ENCODE measurements at places on chromosomes 12 and 14.

- no peak for DNase-seq
These were observed 136.0 kb downstream of the ADGRD1 start for GRCh38 chr12:131089531-131090273.

DNA sequence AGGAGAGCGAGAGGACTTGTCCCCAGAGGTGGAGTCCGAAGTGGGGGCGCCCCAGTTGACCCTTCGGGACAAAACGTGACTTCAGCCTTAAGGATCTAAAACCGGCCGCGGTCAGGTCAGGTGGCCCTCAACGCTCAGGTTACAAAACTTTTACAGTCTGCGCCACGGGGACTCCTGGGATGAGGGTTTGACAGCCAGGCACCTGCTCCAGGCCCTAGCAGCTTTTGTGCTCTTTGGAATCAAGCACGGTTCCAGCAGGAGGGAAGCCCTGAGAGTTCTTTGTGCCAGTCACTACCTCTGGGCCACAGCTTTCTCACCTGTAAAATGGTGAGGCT is 337 bp downstream of the ZC2HC1C start:
- DNase-seq = no peak

DNA sequence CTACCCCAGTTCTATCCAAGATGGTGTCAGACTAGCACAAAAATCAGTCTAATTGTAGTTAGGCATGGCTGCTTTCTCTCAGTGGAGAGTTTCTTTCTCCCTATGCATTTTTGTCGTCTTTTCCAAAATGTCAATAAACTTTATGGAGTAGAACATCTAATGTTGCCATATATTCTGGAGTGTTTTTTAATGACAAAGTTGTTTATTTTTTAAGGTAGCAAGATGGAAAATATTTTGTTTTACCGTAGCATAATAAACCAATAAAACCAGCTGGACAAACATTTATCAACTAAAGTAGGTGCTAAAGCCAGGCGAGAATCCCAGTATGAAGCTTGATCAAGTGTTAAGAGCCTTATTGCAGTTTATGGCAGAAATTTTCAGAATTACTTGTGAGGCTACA is 146.3 kb downstream of the TMTC2 start:
- no peak for DNase-seq

DNA sequence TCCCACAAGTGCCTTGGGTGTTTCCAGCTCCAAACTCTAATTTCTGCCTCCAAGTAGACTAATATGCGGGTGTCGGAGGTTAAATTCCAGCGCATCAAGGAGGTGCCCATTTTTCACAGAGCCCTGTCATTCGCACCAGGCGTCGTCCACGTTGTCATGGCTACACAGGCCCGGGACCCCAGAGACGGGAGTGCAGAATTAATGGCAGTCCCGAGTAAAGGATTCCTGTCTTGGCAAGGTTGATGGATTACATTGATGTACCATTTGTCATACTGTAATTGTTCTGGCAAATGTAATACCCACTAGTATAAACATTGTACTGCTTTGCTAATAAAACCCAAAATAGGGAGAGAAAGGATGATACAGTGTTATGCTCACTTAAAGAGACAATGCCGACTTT is 222.9 kb upstream of the MYL2 start:
- no peak for DNase-seq

DNA sequence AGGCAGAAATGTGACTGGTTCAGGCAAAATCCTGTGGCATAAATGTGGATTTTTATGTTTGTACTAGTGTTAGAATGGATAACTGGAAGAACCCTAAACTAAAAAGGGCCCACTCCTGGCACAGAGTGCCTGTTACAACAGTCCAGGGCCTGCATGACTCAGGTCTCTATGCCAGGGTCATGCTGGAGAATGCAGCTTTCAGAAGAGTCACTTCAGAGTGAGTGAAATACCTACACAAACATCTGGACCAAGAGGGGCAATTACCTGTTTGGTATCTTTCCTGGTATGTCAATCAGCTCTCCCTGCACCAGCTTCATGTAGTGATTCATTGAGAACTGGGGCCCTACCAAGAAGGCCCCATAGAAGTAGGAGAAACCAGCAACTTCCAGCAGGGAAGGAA is 10.0 kb downstream of the EMG1 start:
- no peak for DNase-seq

- no peak for DNase-seq
These were observed 1.2 kb downstream of the FLRT2 start for GRCh38 chr14:85531141-85531586.

- no peak for DNase-seq
These were observed 472.6 kb downstream of the SNAPC1 start for GRCh38 chr14:62234849-62235248.

- DNase-seq = no peak
These were observed 35.6 kb upstream of the ANKS1B start for GRCh38 chr12:100020370-100020769.

DNA sequence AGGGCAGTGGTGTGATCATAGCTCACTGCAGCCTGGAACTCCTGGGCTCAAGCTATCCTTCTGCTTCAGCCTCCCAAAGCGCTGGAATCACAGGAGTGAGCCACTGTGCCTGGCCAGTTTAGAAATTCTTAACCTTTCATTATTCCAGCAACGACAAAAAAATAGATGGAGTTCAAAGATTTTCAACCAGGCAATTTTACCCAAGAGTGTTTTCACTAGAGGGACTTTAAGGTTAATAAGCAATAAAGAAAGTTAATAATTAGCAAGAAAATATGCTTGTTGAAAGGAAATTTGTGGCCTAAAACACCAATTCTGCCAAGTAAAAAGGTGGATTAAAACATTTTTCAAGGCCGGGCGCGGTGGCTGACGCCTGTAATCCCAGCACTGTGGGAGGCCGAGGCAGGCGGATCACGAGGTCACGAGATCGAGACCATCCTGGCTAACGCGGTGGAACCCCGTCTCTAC is 14.8 kb downstream of the CDKL1 start:
- DNase-seq = no peak

DNA sequence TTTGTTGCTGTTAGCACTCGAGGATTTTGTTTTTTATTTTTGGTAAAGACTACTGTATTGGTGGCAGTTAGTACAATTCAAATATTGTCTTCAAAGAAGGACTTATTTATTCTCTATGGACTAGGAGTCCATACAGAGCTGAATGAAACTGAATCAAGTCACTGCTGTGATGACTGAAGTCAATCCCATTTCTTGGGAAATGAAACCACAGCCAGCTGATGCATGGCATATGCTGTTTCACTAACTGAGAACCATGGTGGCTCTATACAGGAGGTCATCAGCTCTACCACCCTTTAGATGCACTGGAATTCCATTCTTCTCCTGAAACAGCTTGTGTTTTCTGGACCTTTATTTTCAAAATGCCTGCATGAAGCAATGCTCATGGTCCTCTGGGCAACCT is 22.2 kb downstream of the VTI1B start:
- DNase-seq = no peak

DNA sequence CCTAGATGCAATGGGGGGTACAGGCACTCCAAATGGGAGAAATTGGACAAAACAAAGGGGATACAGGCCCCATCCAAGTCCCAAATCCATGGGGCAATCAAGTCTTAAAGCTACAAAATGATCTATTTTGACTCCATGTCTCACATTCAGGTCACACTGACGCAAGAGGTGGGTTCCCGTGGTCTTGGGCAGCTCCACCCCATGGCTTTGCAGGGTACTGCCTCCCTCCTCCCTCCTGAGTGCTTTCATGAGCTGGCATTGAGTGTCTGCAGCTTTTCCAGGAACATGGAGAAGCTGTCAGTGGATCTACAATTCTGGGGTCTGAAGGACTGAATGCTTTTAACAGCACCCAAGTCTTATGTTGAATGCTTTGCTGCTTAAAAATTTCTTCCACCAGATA is 274.5 kb upstream of the LRIG3 start:
- DNase-seq = no peak

DNA sequence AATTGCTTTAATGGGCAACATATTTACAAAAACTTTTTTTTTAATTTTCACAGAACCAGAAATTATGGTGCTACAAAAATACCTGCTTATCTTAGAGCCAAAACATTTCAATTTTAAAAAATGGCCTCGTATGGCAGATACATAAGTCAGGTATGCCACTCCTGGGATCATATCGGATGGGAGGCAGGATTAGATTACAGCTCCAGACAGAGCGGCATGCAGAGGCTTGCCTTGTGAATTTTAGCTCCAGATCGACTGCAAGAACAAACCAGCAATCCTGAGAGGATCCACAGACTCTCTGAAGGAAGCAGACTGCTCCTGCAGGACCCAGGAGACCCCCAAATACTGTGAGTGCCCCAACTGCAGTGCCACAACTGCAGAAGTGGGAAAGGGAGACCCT is 169.3 kb upstream of the AMIGO2 start:
- DNase-seq = no peak

- no peak for DNase-seq
These were observed 7.3 kb downstream of the PHB2 start for GRCh38 chr12:6963016-6963731.

- no peak for DNase-seq
These were observed 144.5 kb upstream of the SLC38A2 start for GRCh38 chr12:46516933-46517578.

DNA sequence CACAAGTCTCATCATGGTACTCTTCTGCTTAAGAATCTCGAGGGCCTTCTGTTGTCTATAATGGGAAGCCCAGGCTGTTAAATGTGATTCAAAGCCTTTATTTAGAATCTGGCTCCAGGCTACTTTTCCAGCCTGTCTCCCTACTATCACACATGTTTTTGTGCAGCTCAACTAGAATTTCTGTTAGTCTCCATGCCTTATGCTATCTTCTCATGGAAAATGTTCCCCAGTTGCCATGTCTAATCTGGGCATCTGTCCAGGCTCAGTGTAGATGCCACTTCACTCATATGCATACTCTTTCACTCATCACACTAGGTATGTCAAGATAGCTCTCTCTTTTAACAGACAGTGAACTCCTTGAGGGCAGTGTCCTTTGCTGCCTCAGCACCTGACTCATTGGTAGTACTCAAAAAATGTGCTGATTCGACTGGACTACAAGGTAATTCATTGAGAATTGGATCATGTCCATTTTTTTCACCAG is 145.3 kb downstream of the TTLL5 start:
- DNase-seq = no peak

- no peak for DNase-seq
These were observed 288.0 kb downstream of the ZFP36L1 start for GRCh38 chr14:68504861-68505260.

DNA sequence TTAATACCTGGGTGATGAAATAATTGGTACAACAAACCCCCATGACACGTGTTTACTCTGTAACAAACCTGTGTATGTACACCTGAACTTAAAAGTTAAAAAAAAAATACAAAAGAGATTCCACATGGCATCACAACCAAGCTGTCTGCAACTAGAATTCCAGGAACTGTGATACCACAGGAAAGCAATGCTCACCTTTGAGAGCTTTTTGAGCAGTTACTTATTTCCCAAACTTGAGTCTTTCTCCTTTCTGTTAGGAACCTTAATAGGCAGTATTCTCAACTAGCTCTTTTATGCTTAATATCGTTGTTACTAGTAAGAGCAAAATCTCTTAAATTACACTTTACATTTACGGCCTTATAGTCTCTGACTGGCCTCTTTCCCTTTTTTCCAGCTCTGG is 15.2 kb downstream of the PTHLH start:
- DNase-seq = no peak

DNA sequence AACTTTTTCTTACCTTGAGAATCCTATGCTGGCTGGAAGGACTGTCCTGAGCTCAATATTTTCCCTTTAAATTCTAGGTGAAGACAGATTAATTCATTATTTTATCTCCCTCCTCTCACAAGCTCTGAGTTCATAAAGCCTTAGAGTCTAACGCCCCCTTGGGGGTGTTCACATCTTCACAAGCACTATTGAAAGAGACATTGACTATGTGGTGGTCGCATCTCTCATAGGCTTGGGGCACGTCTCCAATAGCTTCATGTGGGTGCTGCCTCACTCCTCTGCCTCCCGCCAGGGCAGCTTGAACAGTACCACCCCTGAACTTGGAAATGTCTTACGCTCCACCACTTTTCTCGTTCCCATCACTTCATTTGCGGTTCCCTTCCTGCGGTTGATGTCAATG is 106.2 kb downstream of the UNC79 start:
- no peak for DNase-seq

DNA sequence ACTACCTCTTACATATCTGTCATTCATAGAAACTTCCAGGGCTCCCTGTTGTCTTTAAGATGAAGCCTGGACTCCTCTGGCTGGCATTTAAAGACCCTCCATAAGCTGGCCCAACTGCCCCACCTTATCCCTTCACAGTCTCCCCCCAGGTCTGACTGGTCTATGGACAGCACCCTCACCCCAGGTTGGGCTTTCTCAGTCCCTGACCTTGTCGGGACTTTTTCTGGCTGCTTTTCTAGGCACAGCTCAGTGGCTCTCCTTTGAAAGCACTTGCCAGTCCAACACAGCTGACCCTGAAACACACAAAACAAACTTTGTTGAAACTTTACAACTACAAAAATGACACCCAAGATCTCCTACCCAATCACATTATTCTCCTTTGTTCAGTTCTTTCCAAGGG is 13.9 kb upstream of the MYH7 start:
- DNase-seq = no peak

GRCh38 chr12:105083551-105084105 is 630 bp downstream of the ALDH1L2 start:
- DNase-seq = no peak

- no peak for DNase-seq
These were observed 2.8 kb upstream of the CDKL1 start for GRCh38 chr14:50399251-50400032.

DNA sequence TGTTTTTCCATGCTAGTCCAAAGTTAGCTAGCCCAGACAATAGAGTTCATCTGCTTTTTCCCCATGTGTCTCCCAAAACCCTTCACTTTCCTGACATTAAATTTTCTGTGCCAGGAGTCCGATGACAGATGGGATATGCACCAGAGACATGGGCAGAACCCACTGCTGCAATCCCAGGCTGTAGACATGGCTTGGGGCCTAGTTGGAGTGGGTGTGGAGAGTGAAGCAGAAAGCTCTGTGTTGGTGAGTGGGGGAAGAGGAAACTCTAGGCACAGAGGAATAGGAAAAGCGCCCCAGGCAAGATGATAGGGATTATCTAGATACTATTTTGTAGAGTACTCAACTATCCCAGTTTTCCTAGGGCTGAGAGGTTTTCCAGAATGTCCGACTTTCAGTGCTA is 4.8 kb upstream of the KRT74 start:
- no peak for DNase-seq

GRCh38 chr14:35766700-35767082 is 42.4 kb downstream of the RALGAPA1 start:
- DNase-seq = no peak

DNA sequence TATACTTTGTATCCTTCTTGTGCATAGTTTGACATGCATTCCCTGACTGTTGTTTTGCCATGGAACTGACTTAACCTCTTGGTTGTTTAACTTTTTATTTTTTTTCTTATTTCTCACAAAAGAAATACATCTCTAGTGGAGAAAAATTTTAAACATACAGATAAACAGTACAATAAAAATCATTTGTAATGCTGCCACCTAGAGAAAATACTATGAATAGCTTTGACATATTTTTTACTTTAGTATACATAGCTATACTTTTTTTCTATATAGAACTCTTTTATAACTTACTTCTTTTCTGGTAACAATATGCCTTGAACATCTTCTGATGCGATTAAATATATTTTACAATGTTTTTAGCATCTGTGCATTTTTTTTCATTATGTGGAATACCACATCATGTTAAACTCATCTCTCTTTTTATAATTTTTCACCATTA is 184.5 kb downstream of the AKAP6 start:
- no peak for DNase-seq

- no peak for DNase-seq
These were observed 52.2 kb upstream of the CD163 start for GRCh38 chr12:7555752-7556151.

GRCh38 chr14:94918896-94919295 is 149.0 kb upstream of the GSC start:
- DNase-seq = no peak
